ENCODE measurements at places on chromosomes 1 and 21.

- no peak for DNase-seq
These were observed 7.7 kb downstream of the ADAMTS1 start for GRCh38 chr21:26837539-26837938.

DNA sequence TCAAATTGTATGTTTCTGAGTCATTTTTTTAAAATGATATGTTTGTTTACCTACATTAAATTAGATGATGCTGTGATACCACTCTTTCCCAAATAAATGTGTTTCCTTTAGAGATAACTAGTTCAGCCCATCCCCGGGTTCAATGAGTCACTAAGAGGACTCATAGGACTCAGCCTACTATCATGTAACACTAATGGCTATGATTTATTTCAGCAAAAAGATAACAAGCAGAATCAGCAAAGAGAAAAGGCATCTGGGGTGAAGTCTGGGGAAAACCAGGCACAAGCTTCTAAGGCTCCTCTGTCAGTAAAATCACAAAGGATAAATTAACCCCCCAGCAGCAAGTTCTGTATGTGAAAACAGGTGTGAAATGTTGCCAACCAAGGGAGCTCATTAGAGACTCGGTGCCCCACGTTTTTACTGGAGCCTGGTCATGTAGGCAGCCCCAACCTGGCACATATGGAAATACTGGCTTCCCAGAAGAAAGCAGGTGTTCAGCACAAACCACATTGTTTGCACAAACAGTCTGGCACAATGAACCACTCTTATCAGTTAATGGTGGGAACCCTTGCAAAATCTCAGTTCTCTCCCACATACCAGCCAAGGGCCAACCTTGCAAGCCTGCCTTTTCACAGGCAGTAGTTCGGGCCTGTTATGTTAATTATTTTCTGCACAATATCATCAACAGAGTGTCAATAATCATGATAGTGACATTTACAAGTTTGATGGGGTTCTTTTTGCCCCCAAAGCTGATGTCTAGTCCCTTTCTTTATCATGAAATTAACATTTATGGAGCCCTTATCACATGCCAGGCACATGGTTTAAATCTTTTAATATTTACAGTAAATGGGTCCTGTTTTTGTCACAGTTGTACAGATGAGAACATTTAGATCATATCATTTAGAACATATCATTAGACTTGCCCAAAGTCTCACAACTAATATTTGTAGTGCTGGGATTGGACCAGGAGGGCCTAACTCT, 23.1 kb upstream of the CNN3 start:
- no peak for DNase-seq

- no peak for DNase-seq
These were observed 282.3 kb downstream of the USH2A start for GRCh38 chr1:216140730-216141524.

GRCh38 chr1:235327559-235328270, at the start of gene ARID4B:
TSS of gene ARID4B (minus strand) at chr1:235328179. CDS start at chr1:235326919, 1,260 bp downstream.
- DNase-seq: no peak

- no peak for DNase-seq
These were observed 67.0 kb upstream of the CD34 start for GRCh38 chr1:207977876-207978275.

GRCh38 chr1:27481994-27482620, 7.9 kb downstream of the WASF2 start:
- DNase-seq: no peak

- DNase-seq: peak; percentile 35
These were observed 26.5 kb upstream of the SLC45A3 start for GRCh38 chr1:205706601-205707502.

GRCh38 chr21:44083631-44084291, 23.4 kb upstream of the PWP2 start:
- DNase-seq: peak; percentile 71

DNA sequence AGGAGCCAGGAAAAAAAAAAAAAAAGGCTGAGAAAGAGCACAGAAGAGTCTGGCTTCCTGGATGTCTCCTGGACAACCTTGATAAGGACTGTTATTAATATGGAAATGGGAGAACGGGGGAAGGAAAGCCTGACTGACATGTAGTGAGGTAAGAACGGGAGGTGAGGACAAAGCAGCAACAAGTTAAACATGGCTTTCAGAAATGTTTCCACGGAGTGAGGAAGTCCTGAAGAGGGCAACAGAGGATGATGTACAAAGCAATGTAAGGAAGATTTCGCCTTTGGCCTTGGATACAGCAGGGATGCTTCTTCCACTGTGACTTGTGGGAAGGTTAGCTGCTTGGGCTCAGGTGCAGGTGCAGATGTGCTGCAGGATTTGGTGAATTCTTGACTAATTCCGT, 11.9 kb upstream of the NIBAN1 start:
- peak; percentile 55 for DNase-seq

DNA sequence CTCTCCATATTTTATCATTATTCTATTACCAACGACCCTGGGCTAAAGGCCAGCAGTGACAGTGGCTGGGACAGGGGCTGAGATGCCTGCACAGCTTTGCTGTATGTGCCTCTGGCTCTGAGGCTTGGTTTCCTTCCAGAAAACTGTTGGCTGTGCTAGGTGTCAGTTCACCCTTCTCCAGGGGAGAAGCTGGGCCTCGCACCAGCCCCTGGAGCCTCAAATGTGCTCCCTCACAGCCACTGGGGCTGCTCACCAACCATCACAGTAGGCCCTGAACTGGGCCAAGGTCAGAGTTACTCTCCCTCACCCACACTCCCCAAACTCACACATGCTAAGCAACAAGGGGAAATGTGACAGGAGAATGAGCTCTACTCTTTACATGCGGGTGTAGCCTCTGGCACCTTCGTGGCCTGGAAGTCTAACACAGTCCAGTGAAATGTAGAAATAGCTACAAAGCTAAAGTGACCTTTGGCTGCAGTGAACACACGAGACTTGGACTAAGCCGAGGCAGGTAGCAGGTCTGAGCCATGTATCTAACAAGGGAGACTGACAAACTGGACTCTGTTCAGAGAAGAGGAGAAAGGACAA, 4.7 kb upstream of the CD160 start:
- DNase-seq: no peak
